ENCODE measurements at places on chromosomes 6 and 20.

DNA sequence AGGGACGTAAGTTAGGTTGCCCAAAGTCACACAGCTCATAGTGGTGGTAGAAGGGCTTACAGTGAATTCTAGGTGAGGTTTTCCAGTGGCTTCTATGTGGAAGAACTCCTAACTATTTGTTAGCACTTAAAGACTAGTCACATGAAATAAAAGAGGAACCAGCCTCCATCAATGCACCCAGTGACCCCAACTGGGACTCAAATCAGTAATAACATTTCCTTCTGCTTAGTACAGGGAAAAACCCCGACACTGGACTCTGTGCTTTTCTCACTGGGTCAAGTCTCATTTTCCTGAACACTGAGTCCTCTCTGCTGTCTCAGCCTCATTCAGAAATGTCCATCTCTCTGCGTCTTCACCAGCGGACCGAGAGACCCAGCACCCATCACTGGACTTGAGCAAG, 89.2 kb downstream of the SLC22A23 start:
- DNase-seq = no peak

DNA sequence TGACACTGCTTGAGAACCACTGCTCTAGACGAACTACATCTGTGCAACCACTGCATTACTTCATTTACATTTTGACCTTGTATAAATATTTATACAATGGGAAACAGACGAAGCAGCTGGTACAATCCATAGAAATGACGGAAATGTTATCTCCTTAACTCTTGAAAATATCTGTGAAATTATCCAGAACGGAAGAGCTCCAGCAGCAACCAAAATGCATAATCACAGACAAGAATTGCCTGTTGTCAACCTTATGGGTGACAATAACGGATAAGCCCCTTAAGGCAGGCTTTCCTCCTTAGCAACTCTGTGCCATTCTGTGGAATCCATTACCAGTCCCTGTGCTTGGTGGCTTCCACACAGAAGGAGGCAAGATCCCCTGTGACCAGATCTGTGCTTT, 115.4 kb downstream of the DTNBP1 start:
- DNase-seq = no peak

- no peak for DNase-seq
Measured at GRCh38 chr6:156980515-156980914, 203.3 kb downstream of the ARID1B start.

- DNase-seq = no peak
Measured at GRCh38 chr6:160118620-160119229, 2.9 kb upstream of the SLC22A1 start.

- DNase-seq = no peak
Measured at GRCh38 chr6:152206072-152206818, 398.8 kb downstream of the ESR1 start.

- no peak for DNase-seq
Measured at GRCh38 chr20:19835533-19836222, 77.6 kb downstream of the RIN2 start.

GRCh38 chr6:31495580-31495979, 2.4 kb upstream of the MICB start:
- no peak for DNase-seq

DNA sequence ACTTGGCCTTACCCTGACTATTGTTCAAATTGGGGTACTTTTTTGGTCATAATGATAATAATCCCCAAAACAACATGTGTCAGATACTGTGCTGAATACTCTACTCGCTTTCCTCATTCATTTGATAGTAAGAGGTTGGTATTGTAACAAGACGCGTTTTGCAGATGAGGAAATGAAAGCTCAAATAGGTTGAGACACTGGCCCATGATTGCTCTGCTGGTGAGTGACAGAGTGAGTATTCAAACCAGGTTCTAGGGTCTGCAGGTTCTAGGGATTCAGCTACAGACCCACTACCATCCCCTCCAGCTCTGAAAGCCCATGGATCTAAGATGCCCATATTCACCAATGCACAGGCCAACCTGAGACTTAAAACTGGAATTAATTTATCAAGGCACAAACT, 1.3 kb upstream of the ENPP4 start:
- DNase-seq = no peak

DNA sequence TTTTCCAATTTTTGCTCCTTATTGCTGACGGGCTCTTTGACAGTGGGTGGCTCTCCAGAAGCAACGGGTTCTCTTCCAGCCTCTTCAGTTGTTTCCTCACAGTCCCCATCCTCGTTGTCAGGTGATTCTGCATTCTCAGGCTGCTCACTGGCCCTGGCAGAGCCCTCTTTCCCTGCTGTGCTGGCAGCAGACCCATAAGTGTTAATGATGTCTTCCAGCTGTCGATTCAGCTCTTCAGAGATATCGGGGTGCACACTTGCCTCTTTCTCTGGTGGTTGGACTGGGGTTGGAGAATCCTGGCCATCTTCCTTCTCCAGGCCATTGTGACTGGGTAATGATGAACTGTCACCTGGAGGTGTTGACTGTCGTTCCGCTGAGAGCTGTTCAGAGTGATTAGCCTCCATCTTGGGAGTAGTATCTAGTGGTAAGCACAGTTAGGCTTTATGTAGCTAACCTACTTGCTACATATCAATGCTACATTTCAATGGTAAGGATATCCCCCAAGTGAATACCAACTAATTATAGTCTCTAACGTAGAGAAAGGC, 3.2 kb downstream of the TXLNB start:
- no peak for DNase-seq

- peak; percentile 26 for DNase-seq
Measured at GRCh38 chr6:147279427-147279826, 75.2 kb downstream of the STXBP5 start.

DNA sequence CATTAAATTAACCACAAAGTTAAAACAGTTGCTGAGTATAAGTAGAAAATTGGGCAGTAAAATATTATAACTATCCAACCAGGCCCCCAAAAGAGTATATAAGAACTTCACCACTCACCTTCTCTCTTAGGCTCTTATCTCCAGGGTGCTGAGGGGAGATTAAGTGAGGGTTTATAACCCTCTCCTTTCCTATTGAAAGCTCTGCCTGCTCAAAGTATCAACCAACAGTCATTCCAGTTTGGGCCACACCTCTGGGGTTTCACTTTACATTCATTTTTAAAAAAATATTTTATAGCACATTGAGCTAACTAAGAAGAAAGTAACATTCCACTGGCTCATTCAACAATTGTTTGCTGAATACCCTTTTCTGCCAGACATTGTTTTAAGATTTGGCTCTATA, 22.1 kb downstream of the GSTA4 start:
- DNase-seq = no peak

GRCh38 chr6:99789767-99790166, 183.1 kb downstream of the PRDM13 start:
- no peak for DNase-seq

- DNase-seq = no peak
Measured at GRCh38 chr6:33738153-33738552, 8.6 kb downstream of the IP6K3 start.

GRCh38 chr6:150090328-150090727, 21.4 kb upstream of the ULBP3 start:
- no peak for DNase-seq

GRCh38 chr20:13261460-13262301, 40.6 kb downstream of the ISM1 start:
- DNase-seq = no peak

DNA sequence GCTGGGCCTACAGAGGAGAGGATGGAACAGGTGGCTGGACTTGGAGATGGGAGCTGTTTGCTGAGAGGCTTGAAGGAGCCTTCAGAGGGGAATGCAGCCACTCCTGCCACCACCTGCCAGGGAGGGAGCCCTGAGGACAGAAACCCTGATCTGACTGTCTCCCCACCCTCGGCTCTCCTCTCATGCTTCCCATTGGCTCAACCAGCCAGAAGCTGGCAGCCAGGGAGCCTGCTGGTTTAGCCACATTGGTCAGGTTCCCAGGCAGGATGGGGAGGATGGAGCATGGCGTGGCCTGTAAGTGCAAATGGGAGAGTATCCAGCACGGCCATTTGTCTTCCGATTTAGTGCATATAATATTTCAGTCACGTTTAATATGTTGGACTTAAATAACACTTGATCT, 12.8 kb downstream of the TREM1 start:
- no peak for DNase-seq

DNA sequence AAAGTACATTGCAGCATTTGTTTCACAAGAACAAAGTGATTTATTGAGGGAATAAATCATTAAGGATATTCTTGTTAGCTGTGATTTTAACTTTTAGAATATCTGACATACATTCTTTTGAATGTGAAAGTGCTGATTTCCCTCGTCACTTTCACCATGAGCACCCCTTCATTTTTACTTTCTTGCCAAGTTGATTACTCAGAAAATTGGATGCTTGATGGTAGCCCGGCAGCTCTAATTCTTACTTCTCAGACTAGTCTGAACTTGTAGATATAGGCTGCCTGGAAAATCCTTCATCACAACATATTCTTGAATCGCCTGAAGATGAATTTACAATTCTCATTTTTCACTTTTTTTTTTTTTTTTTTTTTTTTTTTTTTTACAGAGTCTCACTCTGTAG, 147.1 kb upstream of the SMLR1 start:
- DNase-seq = no peak

- DNase-seq = no peak
Measured at GRCh38 chr20:16262594-16262993, 310.7 kb downstream of the KIF16B start.

DNA sequence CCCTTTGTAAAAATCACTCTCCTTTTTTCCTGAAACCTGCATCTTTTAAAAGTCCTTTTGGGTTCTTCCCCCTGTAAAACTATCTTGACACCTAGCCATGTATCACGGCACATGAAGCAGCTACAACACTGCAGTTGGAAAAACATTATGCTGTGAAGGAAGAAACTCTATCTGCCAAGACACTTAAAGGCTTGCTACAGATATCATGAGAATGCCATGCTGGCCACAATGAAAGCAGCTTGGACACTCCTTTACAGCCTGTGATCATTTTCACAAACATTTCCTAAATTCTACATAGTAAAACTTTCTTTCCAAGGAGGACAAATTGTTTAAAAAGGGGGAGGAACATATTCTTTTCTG, 31.8 kb downstream of the CNKSR3 start:
- no peak for DNase-seq

DNA sequence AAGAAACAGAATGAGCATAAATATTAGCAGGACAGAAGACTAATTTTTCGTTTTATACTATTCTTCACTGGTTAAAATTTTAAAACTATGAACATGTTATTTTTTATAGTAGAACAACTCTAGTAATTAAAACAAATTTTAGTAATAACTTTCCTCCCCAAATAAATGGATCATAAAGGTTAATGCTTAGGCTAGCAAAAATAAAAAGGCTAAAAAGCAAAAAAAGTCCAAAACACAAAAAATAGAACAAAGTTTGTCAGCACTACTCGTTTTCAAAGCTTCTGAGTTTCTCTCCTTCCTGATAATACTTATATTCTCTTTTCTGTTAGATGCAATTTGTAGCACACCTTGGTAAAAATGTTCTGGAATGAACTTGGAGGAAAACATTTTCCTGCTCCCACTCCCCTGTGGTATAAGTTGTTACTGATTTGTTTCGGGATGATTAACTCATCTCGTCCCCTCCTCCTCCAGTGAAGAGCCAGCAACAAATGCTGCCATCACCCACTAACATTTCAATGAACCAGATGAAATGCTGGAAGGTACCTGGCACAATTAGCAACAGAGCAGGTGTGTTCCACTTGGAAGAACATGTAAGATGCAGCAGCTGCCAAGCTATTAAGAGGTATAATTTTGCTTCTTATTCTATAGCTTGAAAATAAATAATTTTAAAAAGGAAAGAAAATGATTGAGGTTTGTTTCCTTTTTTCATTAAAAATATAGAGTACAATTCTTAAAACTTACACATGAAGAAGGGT, 130.5 kb downstream of the MYB start:
- DNase-seq = no peak

- DNase-seq = peak; percentile 19
Measured at GRCh38 chr6:90187437-90188121, 109.1 kb downstream of the BACH2 start.

- no peak for DNase-seq
Measured at GRCh38 chr6:32132110-32132509, 2.0 kb upstream of the FKBPL start.

DNA sequence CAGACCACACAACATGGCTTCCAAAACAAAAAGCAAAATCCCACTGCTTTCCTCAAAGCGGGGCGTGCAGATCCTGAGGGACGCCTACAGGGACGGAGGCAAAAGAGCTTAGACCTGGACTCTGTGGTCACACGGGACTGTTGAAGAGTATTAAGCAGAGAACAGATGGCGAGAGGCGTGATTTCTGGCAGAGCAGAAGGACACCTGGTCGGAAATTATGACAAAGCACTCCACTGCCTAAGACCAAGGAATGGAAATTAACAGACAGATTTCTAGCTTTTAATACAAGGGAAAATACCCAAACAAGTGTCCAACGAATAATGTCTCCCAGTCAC, 15.4 kb downstream of the CST7 start:
- DNase-seq = no peak

DNA sequence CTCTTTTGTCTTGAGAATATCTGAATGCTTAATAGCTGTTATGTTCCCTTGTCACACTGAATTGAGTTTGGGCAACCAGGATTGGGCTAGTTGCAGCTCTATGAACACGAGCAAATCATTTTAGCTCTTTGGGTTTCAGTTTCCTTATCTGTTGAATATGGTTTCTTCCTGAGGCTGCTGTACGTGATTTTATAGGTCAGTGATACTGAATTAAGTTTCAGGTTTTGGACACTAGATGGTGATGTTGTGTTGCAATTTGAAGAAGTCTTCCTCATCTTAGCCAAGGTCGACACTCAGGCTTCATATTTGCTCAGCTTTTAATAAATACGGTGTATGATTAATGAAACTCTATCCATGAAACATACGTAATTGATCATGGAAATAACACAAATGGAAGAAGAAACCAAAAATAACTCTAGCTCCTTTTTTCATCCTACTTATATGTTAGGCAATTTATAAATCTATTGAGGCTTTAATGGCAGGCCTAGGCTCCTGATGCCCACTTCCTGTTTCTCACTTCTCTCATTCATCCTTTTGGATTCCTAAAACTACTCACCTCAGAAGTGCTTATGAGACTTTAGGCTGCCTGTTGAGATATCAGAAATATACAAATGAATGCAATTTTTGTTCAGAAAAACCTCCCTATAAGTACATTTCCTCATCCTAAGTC, 354.1 kb upstream of the MAP3K7 start:
- DNase-seq = peak; percentile 8

DNA sequence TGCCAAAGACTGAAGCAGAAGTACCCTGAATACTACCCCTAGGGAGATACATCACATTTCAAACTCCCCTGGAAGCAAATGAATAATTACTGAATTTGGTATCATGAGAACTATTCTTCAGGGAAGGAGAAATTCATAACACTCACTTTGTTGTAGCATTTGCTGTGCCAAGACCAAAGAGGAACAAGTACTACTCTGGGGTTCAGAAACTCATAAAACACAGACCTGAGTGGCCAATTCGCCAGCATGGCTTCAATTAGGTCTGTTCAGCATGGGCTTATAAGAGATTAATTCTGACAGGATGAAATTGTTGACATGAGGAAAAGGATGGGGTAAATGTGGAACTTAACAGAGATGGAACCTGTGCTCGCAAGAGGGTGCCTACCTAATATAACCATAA, 6.5 kb downstream of the ELOVL5 start:
- no peak for DNase-seq

- no peak for DNase-seq
Measured at GRCh38 chr6:109527989-109528388, 45.0 kb upstream of the ZBTB24 start.

- DNase-seq = no peak
Measured at GRCh38 chr20:16390991-16391390, 182.3 kb downstream of the KIF16B start.
